GM10248 (cell line): ENCODE measurements at places on chromosomes 1 and 21.

DNA sequence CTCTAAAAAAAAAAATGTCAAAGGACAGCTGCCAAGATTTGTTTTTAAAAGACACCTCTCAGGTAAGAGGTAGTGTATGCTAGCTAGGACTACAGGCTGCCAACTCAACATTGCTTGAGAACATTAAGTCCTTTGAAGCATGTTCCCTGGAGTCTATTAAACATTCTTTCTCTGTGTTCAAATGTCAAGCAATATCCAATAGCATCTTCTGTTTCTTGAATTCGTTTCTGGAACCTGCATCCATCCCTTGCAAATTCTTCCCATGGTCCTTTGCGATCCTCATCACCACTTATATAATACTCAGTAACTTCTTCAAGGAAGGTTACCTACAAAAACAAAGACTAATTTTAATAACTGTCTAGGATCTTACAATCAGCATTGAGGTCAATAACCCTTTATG, 5.6 kb downstream of the PPP1R15B start:
- no peak for DNase-seq

DNA sequence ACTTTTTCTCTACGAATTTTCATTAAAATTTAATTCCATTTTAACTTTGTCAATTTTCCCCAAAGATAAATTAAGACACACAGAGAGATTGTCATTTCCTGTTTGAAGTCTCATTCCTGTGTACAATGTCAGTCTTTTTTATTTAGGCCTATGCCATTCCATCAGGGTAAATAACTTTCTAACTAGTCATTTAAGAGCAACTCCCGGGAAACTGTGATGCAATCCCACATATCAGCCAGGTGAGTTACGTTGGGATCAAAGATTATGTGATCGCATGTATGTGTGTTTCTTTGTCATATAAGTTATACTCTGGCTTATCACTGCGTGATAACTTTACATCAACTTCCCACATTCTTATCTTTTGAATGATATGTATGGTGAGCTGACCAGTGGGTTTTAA, 86.1 kb upstream of the S1PR1 start:
- no peak for DNase-seq

DNA sequence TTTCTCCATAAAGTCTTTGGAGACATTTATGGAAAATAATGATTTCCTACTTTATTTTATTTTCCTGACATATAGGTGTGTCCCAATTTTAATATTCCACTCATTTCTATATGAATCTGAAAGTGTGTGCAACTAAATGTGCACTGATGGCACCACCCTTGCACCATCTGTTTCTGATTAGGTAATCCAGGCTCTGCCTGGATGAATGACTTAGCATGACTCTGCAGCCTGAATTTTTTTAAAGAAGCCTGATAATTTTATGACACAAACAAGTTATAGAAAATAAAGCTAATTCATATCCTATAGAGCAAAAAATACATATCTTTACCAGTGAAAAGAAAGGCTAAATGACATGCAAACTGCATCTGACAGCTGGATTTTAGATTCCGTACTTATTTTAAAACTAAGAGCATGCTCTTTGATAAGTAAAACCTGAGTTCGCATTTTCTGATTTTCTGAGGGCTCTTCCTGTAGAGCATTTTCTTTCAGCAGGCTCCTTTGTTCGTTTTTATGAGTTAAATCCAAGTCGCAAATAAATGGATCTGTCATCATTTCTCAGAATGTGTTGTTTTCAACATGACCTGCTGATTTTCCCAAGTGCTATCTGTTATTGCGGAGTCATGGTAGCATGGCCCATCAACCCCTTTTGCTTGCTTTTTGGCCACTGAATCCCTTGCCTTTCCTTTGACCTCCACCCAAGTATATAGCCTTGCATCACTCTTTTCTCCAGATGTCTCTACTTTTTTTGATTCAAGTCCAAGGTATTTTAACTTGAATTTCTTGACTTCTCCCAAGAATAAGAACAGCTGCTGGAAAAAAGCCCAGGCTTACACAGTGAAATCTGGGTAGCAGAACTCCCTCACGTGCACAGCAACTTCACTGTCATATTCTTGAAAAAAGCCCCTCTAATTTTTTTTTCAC, 52.8 kb upstream of the LYPLAL1 start:
- DNase-seq = no peak

- DNase-seq = no peak
These were observed 54.3 kb downstream of the KCNC4 start for GRCh38 chr1:110264430-110264829.

DNA sequence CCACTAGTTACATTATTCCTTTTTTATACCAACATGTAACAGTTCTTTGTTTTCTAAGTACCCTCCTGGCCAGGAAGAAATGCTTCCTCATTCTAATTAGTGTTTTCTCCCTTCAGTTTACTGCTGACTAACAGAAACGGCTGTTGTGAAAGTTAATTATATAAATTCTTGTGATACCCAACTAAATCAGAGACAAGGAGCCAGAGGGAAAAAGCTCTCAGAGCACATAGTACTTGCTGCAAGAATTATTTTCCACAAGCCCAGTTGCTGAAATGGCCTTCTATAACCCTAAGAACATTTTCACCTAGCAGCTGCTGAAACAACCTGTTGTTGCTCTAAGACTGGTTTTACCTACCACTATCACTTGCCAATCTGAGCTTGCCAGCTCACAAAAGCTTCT, 82.4 kb downstream of the FAF1 start:
- DNase-seq = no peak

- DNase-seq = no peak
These were observed 15.4 kb downstream of the LIN9 start for GRCh38 chr1:226293553-226293920.

- DNase-seq = peak; percentile 18
These were observed 253.2 kb downstream of the CRB1 start for GRCh38 chr1:197521118-197521739.

- DNase-seq = peak; percentile 81
These were observed 103.9 kb downstream of the CASZ1 start for GRCh38 chr1:10692401-10693021.

DNA sequence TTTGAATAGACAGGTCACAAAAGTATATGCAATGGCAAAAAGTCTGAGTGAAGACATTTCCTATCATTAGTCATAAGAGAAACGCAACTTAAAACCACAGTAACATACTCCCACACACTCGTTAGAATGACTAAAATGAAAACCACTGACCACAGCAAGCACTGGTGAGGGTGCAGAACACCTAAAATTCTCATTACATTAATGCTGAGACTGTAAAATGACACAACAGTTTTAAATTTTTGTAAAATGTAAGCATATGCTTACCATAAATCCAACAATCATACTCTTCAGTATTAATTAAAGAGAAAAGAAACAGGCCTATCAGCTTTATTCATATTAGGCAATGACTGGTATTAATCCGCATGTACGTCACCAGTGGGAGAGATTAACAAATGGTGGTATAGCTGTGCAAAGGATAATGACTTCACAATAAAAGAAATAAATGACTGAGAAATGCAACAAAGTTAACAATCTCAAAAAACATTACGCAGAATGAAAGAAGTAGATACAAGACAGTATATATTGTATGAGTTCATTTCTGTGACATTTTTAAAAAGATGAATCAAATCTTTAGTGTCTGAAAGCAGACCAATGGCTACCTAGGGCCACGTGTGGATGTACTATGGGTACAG, 253.5 kb downstream of the AKT3 start:
- DNase-seq = peak; percentile 48

GRCh38 chr1:185880779-185881333, 146.7 kb downstream of the HMCN1 start:
- no peak for DNase-seq

- no peak for DNase-seq
These were observed 70.6 kb upstream of the KCNJ6 start for GRCh38 chr21:37986751-37987399.

GRCh38 chr1:33191731-33192275, 10.0 kb upstream of the TRIM62 start:
- no peak for DNase-seq

DNA sequence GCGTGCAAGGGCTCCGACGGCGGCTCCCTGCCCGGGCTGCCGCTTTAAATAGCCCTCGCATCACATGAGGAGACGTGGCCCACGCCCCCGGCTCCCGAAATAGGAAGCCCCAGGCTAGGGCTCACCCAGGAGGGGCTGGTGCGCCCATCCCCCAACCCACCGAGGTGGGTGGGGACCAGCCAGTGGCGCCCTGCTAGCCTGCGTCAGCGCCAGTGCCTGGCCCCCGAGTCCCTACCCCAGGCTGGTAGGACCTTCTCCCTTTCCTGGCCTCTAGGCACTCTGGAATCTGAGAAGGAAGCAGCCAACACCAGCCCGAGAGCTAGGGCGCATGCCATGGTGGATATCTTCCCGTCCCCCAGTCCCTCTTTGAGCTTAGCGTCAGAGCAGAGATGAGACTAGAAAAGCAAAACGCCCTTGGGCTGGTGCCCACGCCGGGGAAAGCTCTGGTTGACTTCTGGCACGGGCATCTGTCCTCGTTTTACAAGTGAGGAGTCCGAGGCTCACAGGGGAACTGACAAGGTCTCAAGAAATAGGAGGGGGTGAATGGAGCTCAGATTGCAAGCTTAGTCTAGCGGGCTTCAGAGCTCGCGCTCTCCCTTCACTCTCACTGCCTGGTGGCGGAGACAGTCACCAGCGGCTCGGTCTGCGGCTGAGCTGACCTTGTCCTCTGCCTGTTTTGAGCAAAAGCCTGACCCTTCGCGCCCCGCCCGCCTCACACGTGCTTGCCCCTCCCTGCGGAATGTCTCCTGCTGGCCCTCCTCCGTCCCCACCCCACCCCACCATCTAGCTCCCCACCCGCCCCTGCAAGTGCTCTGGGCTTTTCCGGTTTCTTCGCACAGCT, at the start of gene FABP3:
Gene FABP3 (minus strand): TSS at position 21 of the 841 bp plus-strand sequence. CDS start 62 bp downstream, outside the sequence.
- peak; percentile 66 for DNase-seq

- no peak for DNase-seq
These were observed 5.1 kb downstream of the FHAD1 start for GRCh38 chr1:15251857-15252835.

DNA sequence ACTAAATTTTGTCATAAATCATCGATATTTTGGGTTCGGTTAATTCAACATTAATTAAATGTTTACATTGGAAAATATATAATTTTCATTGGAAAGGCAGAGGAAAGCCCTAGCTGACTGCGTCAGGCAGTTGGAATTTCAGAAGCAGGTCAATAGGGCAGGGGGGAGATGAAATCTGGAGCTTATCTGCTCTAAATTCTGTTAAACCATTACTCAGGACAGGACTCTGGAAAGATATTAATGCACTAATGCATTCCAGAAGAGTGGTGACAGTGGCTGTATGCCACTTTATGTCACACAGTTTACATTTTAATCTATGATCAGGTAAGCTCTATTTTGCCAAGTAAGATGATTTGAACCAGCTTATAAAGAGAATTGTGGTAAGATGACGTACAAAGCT, 153.0 kb upstream of the B3GALT2 start:
- DNase-seq = no peak

DNA sequence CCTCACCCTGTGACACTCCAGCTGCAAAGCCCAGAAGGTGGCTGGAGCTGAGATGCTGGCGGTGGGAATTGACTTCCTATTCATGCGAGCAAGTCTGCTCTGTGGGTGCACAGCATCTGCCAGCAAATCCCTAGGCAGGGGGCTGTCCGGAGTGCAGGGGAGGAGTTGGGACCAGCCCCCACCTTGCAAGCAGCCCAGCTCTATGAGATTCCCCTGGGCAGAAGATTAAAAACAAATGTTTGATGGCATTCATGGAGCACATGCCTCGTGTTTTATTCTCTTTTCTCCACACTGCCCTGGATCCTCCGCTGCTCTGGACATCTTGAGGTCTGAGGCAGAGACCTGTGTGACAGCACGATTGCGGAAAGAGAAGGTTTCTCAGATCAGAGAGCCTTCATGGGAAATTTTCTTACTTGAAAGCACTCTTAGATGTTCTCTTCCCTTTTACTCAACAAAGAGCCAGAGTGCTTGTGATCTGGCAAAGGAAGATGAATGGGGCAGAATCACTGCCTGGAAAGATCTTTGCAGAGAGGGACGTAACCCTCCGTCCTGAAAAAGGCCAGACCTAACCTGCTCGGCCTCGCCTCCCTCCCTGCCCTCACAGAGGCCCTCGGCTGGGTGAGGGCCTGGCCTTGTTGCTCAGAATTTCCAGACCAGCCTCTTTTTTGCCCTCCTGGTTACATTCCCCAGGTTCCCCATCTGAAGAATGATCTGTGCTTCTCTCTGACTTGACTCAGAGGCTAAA, 597.1 kb downstream of the KIF26B start:
- DNase-seq = no peak

GRCh38 chr1:156086256-156086662, 4.0 kb upstream of the MEX3A start:
- no peak for DNase-seq

GRCh38 chr21:39631842-39632562, 19.3 kb downstream of the B3GALT5 start:
- DNase-seq = no peak

- no peak for DNase-seq
These were observed 12.5 kb downstream of the CSDE1 start for GRCh38 chr1:114745291-114745690.

DNA sequence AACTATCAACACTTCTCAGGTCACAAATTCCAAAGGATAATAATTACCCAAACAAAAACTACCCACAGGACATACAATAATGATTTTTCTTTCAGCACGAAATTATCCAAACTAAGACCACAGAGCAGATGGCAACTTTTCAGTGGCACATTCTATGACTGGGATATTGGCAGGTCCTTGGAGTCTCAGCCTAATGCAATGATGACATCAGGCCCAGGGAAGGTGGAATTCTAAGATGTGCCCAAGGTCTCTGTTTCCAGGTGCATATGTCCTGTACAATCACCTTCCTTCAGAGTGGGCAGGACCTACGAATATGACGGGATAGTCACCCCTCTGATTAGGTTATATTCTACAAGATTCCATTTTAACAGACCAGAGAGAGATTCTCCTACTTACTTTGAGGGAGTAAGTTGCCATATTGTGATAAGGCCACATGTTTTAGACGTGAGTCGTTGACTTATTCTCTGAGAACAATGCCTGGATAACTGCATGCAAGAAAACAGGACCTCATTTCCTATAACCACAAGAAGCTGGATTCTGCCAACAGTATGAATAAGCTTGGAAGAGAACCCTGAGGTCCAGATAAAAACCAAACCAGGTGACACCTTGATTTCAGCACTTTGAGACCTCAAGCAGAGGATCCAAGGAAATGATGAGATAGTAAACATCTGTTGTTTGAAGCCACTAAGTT, 69.9 kb downstream of the ZC3H11B start:
- DNase-seq = no peak
